ENCODE measurements at places on chromosomes 1 and 21. TPM values are rescaled to one million over a fixed set of nuclear protein-coding genes. Genes with fewer than 3 reads are reported as not detected.

TLCD4 gene
- 13.6 TPM for total RNA-seq

DNA sequence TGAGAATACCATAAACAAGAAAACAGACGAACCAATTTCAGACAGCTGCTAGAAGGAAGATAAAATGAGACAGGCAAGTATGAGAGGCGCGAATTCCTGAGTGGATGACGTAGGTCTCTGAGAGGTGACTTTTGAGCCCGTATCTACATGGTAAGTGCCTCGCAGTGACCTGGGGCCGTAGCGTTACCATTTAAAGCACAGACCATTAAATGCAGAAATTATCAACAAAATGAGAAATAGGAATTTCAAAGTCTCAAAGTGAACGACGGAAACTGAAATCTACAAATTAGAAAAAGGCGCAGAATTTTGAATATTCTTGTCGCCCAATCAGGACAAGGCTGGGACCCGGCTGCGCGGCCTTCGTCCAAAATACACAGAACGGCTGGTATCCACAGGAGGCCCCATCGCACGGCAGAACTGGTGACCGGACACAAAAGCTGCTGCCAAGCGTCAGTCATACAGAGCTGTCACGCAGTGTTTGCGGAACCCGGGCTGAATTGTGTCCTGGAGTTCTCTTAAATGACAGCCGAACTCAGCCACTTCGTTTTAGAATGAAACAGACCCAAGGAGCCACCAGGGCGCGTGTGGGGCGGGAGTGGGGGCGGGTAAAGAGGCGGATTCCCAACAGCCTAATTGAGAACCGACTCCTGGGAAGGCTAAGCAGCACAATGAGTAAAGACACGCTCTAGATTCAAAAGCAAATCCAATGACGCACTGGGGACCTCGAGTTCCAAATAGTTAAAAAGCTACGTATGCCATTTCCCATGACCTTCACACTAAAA is 13.8 kb upstream of the BOLA1 start:
- DNase-seq, result peak; percentile 93

RTCA gene
- total RNA-seq, result 27.7 TPM

FAM167B gene
- total RNA-seq, result 65.9 TPM

GRCh38 chr1:99250728-99251127 is 13.6 kb upstream of the PLPPR4 start:
- DNase-seq, result no peak

DNA sequence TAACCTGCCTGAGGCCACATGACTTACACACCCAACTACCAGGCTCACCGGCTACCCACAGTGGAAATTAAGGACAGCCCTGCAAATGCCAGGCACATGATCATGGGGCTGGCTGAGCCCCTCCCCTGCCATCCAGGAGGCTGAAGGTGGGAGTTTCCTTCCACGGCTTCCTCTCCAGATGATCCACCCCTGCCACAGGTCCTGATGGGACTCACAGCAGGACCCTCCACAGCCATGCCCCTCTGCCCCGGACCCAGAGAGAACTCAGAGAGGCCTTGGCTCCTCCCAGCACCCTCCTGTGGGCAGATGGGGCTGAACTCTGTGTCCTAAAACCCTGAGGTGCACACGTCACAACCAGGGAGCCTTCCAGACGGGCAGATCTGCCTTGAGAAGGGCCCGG is 29.1 kb upstream of the CASZ1 start:
- DNase-seq, result no peak

GRCh38 chr1:234978397-234979295 is 150.0 kb downstream of the TOMM20 start:
- DNase-seq, result peak; percentile 80

- no peak for DNase-seq
Measured at GRCh38 chr1:218587900-218588299, 242.8 kb downstream of the TGFB2 start.

GRCh38 chr1:17979815-17980214 is 127.8 kb upstream of the IGSF21 start:
- no peak for DNase-seq

- no peak for DNase-seq
Measured at GRCh38 chr1:11874258-11874562, 15.5 kb upstream of the NPPB start.

PSMB4 gene
- 177 TPM for total RNA-seq

PEF1 gene
- 69.9 TPM for total RNA-seq

GRCh38 chr1:108511764-108512163 is 48.1 kb upstream of the EEIG2 start:
- no peak for DNase-seq

PYHIN1 gene
- 2.6 TPM for total RNA-seq

GRCh38 chr1:209486861-209487593 is 96.5 kb upstream of the CAMK1G start:
- no peak for DNase-seq

DNA sequence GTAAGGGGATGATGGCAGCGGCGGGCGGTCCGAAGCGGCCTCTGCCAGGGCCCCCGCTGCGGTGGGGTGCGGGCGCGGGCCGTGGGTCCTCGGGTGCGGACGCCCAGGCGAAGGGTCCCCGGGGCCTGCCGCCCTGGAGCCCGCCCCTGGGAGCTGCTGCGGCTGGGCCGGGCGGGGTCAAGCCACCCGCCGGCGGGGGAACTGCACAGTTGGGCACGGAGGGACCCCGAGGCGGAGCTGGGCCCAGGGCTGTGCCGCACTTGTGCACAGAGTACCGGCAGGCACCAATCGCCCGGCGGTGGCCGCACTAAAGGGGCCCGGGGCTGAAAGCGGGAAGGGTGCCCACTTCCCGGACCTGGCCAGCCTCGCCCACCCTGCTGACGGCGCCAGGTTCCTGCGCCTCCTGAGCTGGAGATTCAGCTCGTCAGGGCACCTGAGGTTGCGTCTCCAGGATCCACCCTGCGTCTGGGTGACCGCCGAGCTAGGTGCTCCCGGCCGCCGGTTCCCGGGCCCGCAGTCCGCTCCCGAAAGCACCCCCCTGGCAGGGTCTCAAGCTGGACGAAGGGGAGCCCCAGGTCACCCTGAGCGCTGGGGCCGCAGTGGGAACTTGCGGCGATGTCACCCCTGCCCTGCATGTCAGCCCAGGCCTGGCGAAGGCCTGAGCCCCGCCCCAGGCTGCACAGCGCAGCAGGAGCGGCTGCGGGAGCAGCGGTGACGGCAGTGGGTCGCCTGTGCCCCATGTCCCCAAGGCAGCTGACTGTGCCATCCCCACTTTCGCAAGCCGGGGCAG is 56.7 kb upstream of the ETV3 start:
- DNase-seq, result no peak

DNA sequence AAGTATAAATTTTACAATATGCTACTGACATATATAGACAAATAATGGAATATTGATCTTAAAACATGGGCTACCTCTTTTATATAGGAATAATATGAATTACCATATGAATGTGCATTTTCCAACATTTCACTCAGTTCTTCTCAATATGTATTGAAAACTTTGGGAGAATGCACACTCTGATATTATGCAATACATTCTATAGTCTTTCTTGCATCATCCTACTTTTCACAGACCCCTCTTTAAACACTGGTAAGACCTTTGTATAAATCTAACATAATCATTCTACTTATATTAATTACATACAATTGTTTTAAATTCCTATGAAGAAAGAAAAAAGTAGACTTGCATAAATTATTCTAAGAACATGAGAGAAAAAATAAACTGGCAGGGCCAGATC is 69.2 kb downstream of the NCAM2 start:
- DNase-seq, result no peak

- peak; percentile 73 for DNase-seq
Measured at GRCh38 chr1:156245451-156246232, 2.2 kb downstream of the PAQR6 start.

DNA sequence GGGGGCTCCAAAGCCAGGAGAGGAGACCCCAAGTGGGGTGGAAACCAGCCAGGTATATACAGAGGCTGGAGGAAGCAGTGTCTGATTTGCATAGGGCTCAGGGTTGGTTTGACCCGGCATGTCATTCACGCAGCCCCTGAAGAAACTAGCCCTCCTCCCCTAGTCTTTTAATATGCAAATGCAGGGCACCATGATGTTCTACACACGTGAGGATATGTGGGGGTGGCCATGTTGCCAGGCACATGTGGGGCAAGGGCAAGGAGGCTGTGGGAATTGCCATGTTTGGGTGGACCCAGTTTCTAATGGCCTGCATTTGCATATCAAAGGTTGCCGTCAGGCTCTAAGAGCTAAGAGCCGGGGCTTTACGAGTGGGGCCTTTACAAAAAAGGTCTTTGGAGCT is 12.0 kb upstream of the RHOU start:
- DNase-seq, result no peak

DNA sequence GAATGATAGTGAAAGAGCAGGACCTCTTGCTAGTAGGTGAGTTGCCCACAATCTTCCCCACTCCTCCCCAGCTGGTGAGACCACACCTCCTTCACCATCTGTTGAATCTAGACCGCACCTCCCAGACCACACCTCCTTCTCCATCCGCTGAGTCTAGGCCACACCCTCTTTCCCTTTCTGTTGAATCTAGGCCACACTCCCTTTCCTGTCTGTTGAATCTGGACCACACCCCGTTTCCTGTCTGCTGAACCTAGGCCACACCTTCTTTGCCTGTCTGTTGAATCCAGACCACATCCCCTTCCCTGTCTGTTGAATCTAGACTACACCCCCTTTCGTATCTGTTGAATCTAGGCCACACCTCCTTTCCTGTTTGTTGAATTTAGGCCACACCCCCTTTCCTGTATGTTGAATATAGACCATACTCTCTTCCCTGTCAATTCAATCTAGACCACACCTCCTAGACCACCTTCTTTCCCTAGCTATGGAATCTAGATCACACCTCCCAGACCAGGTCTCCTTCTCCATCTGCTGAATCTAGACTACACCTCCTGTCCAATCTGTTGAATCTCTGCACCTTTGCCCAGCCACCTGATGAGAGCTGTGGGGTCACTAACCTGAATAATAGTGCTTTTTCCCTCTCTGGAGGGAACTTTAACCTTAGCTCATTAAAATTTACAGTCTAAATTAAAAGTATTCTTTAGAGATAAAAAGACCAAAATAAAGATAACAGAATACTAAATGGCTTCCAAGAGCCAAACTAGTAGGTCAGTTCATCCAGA is 116.3 kb downstream of the DAB1 start:
- DNase-seq, result no peak

DNA sequence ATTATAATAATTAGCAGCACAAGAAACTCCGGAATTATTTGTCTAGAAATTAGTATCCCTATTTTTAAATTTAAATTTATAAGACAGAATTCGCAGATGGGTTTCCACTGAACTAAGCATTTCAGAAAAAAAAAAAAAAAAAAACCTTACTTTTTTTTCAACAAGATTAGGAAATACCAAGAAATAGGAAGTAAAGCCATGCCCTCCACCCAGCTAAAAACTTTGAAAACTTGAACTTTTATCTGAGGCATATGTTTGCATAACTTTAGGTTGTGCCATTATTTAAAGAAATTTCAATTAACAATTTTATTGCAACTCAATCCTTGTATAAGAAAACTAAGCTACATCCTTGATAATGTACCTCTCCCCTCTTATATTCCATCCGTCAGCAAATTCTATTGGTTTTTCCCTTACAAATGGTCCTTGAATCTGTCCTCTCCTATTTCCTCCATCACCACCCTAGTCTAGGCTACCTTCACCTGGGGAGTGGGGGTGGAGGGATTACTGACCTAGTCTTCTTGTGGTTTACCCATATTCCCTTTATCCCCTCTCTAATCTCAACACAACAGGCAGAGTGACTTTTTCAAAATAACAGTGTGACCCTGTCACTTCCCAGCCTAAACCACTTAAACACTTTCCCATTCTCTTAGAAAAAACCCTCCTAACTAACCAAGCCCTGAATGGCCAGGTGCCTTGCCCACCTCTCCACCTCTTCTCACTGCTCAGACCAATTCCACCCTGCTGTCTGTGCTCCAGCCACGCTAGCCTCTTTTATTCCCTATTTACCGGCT is 1.4 kb upstream of the EVI5 start:
- no peak for DNase-seq

GRCh38 chr21:38988509-38989378 is 183.0 kb downstream of the ETS2 start:
- DNase-seq, result no peak

DNA sequence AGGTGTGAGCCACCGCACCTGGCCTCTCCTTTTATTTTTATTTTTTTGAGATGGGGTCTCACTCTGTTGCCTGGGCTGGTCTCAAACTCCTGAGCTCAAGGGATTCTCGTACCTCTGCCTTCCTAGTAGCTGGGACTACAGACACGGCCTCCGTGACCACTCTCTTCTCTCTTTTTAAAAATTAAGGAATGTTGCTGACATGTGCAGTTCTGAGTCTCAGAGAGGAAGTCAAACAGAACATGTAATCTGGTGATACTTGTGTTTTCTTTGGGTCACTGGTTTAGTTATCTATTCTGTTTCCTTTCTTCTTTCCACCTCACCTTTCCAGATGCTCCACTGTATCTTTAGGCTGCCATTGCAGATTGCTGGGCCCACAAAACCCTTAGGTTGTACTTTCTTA is 2.7 kb downstream of the WDTC1 start:
- no peak for DNase-seq

DNA sequence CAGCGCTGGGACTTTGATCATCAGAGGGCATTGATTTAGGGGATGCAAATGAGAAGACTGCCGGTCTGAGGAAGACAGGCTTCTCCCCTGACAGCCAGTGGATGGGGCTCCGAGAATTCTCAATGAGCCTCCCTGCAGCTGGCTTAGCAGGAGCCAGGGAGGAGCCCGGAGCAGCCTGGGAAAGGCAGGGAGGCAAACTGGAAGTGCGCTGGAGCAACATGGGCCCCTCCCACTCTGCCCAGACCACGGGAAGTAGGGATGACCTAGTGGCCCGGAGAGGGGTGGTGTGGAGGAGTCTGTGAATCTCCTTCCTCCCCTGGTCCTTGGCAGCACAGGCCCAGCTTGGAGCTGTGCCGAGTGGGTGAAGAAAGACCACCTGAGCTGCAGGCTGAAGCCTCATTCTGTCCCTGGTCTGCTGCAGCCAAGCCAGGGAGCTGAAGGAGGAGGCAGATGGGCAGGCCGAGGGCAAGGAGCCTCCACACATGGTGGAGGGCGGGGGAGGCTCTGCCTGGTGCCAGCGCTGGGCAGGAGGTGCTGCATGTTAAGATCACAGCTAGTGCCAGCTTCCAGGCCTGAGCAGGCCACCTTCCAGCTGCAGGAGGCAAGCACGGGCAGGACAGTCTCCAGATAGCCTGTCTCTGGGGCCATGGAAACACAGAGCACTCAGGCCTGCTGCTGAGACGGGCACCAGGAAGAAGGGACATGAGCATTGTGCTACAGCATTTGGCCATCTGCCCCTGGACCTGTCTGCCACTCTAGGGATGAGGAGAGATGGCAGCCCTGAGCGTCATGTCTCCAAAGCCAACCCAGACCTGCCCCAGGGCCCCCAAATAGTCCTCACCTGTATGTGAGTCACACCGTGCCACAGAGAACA is 12.2 kb upstream of the CLSTN1 start:
- DNase-seq, result peak; percentile 47

- no peak for DNase-seq
Measured at GRCh38 chr1:94296018-94296417, 58.6 kb upstream of the ARHGAP29 start.

KIF21B gene
- total RNA-seq, result 5.7 TPM

LCE2B gene
- not detected for total RNA-seq

Data from upper lobe of right lung (tissue), 1 donor.